ENCODE measurements at places on chromosomes 5 and 9. TPM values are rescaled to one million over a fixed set of nuclear protein-coding genes. Genes with fewer than 3 reads are reported as not detected.

Gene WDR38
- not detected for total RNA-seq

Gene RUSC2
- 5.8 TPM for total RNA-seq

DNA sequence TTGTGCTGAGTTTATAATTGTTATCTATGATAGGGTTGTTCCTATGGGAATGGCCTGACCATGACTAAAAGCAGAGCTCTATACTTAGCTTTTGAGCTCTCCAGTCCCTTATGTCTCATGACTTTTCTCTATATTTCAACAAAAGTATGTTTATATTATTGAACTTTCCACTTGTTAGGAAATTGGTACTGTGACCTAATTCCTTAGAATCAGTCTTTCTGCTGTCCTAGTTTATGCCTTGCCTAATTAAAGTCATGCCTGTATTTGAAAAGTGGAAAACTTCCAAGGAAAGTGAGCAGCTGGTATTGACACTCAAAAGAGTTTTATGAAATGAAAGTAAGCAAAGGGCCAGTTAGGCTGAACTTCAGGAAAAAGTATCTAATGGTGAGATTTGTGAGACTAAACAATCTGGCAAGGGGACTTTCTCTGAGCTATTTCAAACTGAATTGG, 68.6 kb downstream of the XRCC4 start:
- H3K4me1 ChIP-seq, result no peaks in the 10 kb centered on the region
- no peak overlapping the region for H3K4me3 ChIP-seq
- no peak overlapping the region for H3K27ac ChIP-seq
- H3K36me3 ChIP-seq, result no peaks in the 10 kb centered on the region
- DNase-seq, result no peak
- no peaks in the 10 kb centered on the region for H3K27me3 ChIP-seq

GRCh38 chr5:59380350-59380951, 513.1 kb downstream of the PDE4D start:
- no peak overlapping the region for H3K4me3 ChIP-seq
- no peak for DNase-seq
- H3K27ac ChIP-seq, result no peak overlapping the region

Gene MEIKIN
- total RNA-seq, result not detected

- H3K27ac ChIP-seq, result no peak overlapping the region
- H3K4me1 ChIP-seq, result no peaks in the 10 kb centered on the region
- no peaks in the 10 kb centered on the region for H3K36me3 ChIP-seq
- H3K27me3 ChIP-seq, result peaks cover 9% of the 10 kb centered on the region
- no peak overlapping the region for H3K4me3 ChIP-seq
Measured at GRCh38 chr9:133605856-133606707, 3.1 kb downstream of the FAM163B start.

All from activated T-helper 1 cell treated with anti-CD3 and anti-CD28 coated beads, Interleukin-12 subunit alpha, Interleukin-12 subunit beta, Interleukin-2, Interleukin-4 antibody, amounts not matched to agents 30 ng/mL and 10 ng/mL and 1 ng/mL, durations not matched to agents 14 hours and 24 hours and 36 hours (primary cell).